Mesendoderm (in vitro differentiated cells): ENCODE measurements at places on chromosomes 13 and 19.

DNA sequence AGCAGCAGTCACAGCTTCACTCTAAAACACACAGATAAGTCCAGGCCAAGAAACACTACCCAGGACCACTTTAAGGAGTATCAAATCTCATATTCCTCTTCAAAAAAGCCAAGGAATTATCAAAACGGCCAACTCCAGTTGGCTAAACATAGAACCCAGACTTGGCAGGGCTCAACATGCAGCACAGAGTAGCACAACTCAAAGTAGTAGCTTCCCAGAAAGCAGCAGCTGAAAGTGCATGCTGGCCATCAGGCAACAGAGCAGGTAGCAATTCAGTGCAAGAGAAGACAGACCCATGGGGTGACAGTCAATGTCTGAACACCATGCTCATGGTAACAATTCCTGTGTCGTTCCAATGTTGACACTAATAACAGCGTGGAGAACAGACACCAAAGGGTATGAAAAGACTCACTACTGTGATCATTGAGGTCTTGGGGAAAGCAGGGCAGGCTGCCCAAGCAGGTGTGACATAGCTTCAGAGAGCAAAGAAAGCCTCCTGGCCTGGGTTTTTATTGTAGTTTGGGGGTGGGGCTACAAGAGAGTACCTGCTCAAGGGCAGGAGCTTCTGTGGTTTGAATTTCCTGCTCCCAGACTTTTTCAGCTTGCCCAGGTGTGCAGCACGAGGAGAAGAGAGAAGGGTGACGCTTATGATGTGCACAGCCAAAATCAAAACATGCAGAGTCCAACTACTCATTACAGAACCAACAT, 6.2 kb downstream of the ZNF709 start:
- no peak for DNase-seq

- DNase-seq: no peak
These were observed 55.2 kb upstream of the FLT1 start for GRCh38 chr13:28550091-28550490.

DNA sequence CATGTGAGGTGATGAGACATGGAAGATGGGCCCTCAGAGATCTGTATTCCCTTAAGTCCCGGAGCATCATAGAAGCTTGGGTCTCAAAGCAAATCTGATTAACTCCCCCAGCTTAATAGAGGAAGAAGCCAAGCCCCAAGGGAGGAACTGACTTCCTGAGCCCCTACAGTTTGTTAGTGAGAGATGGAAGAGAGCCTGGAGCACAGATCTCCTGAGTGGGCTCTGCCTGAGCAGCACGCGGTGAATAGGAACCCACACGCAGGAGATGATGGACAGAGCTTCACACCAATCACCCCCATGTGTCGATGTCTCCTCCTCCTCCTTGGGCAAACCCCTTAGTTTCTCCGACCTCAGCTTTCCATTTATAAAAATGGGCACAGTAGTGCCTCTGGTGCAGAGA, 50.1 kb upstream of the ATP12A start:
- DNase-seq: no peak

DNA sequence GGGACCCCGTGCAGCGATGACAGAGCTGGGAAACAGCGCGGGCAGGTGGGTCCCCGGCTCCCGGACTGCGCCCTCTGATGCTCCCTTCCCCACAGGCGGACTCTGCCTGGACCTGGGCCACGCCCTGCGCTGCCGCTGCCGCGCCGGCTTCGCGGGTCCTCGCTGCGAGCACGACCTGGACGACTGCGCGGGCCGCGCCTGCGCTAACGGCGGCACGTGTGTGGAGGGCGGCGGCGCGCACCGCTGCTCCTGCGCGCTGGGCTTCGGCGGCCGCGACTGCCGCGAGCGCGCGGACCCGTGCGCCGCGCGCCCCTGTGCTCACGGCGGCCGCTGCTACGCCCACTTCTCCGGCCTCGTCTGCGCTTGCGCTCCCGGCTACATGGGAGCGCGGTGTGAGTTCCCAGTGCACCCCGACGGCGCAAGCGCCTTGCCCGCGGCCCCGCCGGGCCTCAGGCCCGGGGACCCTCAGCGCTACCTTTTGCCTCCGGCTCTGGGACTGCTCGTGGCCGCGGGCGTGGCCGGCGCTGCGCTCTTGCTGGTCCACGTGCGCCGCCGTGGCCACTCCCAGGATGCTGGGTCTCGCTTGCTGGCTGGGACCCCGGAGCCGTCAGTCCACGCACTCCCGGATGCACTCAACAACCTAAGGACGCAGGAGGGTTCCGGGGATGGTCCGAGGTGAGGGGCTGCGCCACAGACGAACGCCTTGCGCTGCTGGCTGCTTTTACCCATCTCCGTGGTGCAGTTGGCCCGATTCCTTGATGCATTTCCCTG, 7.8 kb upstream of the SELENOV start:
- peak; percentile 86 for DNase-seq

- DNase-seq: no peak
These were observed 75.3 kb upstream of the SCEL start for GRCh38 chr13:77460195-77460594.

- no peak for DNase-seq
These were observed 7.4 kb upstream of the CEACAM18 start for GRCh38 chr19:51470966-51471365.

DNA sequence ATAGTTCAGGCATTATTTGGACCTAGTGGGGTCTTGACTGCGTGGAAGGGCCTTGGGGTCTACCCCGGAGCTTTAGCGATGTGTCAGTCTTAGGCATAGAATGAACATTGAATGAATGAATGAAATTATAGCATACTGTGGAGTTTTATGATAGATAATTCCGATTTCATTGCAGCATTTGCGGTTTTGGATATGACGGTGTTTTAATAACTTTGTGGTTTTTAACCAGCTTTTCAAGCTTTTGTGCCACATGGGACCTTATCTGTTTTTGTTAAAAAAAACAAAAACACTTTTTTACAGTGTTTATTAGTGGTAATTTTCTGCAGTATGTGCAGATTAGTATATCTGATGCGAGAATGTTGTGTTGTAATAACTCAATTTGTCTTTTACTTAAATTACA, 696 bp downstream of the NUP58 start:
- DNase-seq: no peak

- DNase-seq: no peak
These were observed 1.7 kb upstream of the PNKP start for GRCh38 chr19:49869009-49869483.
